ENCODE measurements at places on chromosomes 2 and 18. TPM values are rescaled to one million over a fixed set of nuclear protein-coding genes. Genes with fewer than 3 reads are reported as not detected.

GRCh38 chr2:119749477-119750012, 10.2 kb upstream of the PTPN4 start:
- DNase-seq, result no peak

DNA sequence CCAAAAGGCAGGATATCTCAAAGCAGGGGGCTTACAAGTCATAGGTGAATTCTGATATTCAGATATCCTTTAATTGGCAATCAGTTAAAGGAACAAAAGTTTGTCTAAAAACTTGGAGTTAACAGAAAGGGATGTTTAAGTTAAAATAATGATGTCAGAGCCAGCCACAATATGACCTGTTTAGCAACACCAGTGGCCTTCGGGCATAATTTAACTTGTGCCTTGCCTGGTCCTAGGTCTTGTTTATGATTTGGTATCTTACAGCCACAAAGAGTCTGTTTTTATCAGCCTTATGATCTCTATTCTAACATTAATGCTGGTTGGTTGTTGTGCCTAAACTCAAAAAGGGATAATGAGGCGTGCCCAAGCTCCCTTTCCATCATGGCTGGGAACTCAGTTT, 252.9 kb downstream of the RNF152 start:
- no peak for DNase-seq

The ABCB11 gene
- 2.1 TPM for total RNA-seq

The EFEMP1 gene
- total RNA-seq, result 14.7 TPM

The HOXD9 gene
- total RNA-seq, result not detected

GRCh38 chr2:64836566-64836965, 152.6 kb upstream of the SLC1A4 start:
- no peak for DNase-seq

GRCh38 chr18:73597832-73598615, 549.6 kb downstream of the FBXO15 start:
- DNase-seq, result no peak

GRCh38 chr18:79372991-79373390, 22.7 kb upstream of the NFATC1 start:
- DNase-seq, result no peak

DNA sequence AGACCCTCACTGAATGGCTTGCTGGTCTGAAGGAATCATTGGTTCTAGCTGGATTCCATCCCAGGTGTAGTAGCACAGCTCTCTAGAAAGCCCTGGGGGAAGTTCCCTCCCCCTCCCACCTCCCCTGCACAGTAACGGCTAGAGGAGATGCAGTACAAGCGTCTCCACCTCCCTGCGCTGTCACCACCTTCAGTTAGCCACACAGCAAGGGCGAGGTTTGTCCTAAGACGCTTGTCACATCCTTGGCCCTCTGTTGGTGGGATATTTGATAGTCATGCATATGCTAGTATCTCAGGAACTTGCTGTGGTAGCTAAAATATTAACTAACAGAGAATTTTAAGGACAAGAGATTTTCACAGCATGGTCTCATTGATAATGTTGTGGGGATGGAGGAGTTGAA, 19.4 kb downstream of the TRAPPC12 start:
- DNase-seq, result no peak

The SPIRE1 gene
- total RNA-seq, result 98.6 TPM

The CAVIN2 gene
- total RNA-seq, result not detected

The DSC2 gene
- total RNA-seq, result 42.4 TPM

- no peak for DNase-seq
Measured at GRCh38 chr2:27885234-27885633, 5.0 kb downstream of the RBKS start.

The ZSWIM2 gene
- total RNA-seq, result not detected

DNA sequence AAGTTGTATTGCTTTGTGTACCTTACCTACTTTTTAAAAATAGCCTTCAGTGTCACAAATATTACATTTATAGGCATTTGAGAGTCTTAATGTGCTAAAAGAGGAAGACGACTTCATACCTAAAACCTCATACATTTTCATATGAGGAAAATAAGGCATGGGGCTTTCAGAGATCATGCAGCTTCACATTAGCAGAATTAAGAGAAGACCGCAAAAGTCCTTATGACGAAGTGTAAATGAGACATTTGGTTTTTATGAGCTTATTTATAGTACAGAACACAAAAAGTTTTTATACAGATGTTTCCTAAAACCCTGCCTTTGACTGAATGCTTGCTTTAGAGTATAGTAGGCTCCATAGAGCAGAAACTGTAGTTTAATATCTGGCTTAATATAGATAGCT, 10.1 kb upstream of the CCDC138 start:
- no peak for DNase-seq

DNA sequence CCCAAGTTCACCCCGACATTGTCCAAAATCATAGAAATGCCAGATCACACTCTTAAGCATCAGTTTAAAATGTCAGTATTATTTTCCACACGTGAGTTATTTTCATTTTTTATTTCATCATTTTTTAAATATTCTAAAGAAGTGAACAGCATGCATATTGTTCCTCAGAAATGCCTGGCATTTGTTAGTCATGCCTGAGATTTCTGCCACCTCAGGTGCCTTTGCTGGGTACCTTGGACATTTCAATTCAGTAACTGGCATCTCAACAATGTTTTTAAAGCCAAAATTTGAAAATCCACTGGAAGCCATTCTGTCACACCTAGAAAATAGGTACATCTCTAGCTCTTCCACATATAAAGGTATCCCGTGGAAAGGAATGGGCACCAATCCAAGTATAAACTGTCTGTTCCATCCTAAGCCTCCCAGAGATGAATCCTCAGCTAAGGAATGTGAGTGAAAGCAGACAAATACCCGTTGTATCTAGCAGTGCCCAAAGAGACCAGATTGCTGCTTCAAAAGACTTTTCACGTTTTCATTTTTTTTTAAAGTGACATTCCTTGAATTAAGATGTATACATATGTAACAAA, 159.8 kb downstream of the ZNF385B start:
- no peak for DNase-seq

GRCh38 chr2:62672601-62673000, 32.9 kb upstream of the EHBP1 start:
- DNase-seq, result peak; percentile 15

DNA sequence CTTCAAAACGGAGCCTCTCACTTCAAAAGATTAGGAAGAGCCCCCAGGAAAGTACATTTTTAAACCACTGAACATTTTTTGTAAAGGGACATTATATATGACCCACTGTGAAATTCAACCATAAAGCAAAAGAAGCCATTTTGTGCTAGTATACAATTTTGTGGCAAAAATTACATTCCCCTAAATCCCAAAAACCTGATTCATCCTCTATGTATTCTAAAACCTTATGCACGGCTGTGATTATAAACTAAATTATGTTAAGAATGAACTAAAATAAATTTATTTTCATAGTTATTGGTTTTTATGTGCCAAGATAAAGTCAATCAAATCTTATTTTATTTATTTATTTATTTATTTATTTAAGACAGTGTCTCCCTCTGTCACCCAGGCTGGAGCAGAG, 48.5 kb downstream of the RTN4 start:
- no peak for DNase-seq
